ENCODE measurements at places on chromosomes 5 and 9.

DNA sequence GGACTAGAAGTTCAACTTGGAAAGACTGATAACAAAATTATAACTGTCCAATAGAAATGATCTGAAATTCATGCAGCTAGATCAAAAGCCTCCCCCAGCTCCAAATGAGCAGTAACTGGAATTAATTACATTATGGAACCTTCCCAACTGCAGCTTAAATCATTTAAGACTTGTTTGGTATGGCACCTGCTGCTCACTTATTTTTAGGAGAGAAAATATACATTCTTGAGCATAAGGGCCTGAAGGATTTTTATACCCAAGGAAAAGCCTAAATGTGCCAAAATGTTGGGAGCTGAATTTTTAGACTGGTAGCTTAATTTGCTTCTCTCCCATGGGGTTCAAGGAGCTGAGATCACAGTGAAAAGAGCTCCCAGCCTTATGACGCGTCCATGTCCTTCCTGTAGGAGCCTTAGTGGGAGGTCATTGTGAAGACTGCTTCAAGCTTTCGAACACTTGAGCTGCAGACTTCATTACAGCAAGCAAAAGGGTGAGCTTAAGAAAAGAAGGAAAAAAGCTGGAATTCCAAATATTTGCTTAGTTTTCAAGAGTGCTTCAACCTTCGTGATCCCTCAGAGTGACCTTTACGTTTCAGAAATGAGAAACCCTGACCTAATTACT lies 276.0 kb downstream of the DMAC1 start:
- no peak for DNase-seq

- no peak for DNase-seq
These were observed 28.3 kb upstream of the NEURL1B start for GRCh38 chr5:172612771-172613170.

DNA sequence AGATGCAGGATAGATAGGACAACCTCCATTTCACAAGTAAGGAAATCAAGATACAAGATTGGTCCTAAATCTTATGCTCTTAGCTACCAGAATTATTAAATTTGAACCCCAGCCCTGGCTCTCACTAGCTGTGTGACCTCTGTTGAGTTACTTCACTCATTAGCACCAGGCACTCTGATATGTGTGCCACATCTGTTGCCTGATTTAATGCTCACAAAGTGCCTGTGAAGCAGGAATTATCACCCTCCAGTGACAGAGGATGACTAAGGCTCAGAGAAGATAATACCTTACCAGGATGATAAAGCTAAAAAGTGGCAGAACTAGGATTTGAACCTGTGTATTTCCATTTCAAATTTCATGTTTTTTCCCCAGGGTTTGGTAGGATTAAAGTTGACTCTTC lies 110.0 kb downstream of the PLPPR1 start:
- no peak for DNase-seq

- no peak for DNase-seq
These were observed 10.2 kb upstream of the GABRP start for GRCh38 chr5:170773024-170773985.

DNA sequence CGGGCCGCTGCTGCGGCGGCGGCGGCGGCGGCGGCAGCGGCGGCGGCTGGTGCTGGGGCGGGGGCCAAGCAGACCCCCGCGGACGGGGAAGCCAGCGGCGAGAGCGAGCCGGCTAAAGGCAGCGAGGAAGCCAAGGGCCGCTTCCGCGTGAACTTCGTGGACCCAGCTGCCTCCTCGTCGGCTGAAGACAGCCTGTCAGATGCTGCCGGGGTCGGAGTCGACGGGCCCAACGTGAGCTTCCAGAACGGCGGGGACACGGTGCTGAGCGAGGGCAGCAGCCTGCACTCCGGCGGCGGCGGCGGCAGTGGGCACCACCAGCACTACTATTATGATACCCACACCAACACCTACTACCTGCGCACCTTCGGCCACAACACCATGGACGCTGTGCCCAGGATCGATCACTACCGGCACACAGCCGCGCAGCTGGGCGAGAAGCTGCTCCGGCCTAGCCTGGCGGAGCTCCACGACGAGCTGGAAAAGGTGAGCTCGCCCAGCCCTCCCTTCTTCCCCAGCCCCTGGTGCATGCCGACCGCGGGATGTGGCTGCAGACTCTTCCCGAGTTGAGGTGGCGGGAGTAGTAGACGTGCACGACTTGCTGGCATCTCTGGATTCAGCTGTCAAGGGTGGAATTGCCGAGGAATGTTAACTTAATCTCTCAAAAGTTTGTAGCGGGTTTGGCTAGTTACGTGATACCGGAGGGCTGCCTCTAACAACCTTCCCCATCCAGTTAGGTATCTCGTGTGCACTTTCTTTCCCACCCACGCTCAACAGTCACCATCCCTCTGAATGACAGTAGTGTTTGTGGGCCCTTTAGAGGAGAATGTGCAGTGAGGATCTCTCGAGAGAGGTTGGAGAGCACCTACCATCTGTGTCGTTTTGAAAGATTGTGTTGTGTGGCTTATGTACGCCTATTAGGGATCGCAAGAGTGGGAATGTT lies 932 bp downstream of the SLC12A2 start:
- no peak for DNase-seq

GRCh38 chr5:37807015-37807414 lies 32.8 kb downstream of the GDNF start:
- DNase-seq: no peak

DNA sequence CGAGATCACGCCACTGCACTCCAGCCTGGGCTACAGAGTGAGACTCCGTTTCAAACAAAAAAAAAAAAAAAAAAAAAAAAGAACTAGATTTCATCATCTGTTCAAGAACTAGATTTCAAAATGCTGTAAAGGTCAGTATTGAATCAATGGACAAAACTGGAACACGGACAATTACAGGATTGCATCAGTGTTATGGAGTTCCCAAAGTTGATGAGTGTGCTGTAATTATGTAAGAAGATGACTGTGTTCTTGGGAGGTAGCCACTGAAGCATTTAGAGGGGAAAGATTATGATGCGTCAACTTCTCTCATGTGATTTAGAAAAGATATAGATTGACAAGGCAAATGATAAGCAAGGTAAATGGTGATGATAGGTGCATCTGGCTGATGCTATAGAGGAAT lies 6.5 kb downstream of the FAM240B start:
- DNase-seq: no peak

DNA sequence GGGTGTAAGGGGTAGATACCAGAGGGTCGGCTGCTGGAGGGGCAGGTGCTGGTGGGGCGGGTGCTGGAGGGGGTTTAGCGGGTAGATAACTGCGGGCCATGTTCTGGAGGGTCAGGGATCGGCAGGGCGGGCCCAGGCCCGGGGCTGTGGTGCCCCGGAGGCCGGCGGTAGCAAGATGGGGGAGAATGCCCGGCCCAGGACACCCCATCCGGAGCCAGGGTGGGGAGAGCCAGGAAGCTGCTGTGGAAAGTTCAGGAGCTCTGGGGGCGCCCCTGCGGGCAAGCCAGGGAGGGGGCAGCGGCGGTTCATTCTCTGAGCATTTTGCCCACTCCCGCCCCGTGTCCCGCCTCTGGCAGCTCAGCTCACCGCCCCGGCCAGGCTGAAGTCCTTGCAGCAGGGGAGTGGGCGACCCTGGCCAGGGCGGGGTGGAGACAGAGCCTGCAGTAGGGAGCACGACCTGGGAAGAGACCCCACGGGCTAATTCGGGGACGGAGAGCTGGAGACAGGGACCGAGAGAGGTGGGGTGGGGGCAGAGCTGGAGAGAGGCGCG lies 538 bp downstream of the PRRT1B start:
- no peak for DNase-seq

DNA sequence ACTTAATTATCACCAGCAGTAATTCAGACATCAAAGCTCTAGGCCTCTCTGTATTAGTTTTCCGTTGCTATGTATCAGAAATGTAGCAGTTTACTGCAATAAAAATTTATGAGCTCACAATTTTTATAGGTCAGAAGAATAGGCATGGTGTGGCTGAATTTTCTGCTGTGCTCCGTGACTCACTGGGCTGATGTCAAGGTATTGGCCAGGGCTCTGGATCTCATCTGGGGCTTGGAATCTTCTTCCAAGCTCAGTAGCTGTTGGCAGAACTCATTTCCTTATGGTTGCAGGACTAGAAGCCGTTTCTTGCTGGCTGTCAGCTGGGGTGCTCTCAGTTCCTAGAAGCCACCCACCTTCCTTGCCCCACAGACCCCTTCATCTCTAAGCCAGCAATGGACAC lies 66.3 kb downstream of the PSAT1 start:
- no peak for DNase-seq

GRCh38 chr5:65072850-65073249 lies 304.1 kb downstream of the CWC27 start:
- DNase-seq: no peak

DNA sequence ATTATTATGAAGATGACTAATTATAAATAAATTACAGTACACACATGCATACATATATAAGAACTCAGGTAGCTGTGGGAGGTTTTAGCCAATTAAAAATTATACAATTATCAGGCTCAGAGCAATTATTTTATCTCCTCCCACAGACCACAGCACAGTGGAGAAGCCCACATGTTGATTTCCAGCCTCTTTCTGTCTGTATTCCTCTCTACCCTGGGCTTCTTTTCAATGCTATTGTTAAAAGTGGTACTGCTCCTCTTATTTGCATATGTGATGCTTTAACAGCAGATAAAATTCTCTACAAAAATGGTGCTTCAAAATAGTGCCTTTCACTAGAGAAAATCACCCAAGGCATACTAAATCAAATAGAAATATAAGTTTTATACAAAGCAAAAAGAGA lies 218.7 kb downstream of the NFIB start:
- DNase-seq: no peak

DNA sequence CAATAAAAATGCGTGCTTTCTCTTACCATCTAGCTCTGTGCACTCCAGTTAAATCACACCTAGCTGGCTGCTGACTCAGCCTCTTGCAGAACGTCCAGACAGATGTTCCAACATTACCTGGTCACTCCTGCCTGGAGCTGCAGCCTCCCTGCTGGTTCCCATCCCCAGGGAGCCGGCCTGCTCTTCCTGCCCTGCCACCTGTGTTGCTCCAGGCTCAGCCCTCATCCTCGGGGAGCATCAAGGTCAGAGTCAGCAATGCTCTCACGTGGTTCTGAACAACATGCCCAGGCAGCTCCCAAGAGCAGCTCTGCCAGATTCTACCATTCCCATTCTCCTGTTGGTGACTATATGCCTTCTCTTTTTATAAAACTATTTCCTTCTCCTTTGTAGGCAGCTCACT lies 81.3 kb downstream of the GADD45G start:
- DNase-seq: no peak

GRCh38 chr9:120718316-120718715 lies 4.0 kb upstream of the MEGF9 start:
- DNase-seq: no peak

- no peak for DNase-seq
These were observed 82.8 kb downstream of the LMX1B start for GRCh38 chr9:126696401-126697145.

- peak; percentile 14 for DNase-seq
These were observed 789 bp downstream of the ACER2 start for GRCh38 chr9:19409401-19410194.

DNA sequence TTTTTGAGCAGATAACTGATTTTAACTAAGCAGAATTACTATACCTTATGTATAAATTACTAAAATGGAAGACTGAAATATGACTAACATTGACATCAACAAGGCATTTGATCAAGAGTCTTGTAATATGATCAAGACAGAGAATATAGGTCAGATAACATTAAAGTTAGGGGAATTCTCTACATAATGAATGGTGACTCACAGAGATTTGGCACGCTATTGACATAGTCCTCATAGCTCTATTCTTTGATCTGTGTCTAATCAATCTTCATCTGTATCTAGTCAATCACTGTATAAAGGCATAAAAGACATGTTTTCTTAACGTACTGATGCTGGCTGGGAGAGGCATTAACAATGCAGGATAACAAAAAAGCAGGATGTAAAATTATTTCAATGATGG lies 17.4 kb downstream of the ABITRAM start:
- DNase-seq: no peak

- no peak for DNase-seq
These were observed 50.6 kb downstream of the LHFPL2 start for GRCh38 chr5:78597974-78598371.

- DNase-seq: no peak
These were observed 1029.1 kb upstream of the ACO1 start for GRCh38 chr9:31355159-31355882.

GRCh38 chr9:125732562-125732961 lies 14.6 kb upstream of the PBX3 start:
- no peak for DNase-seq

DNA sequence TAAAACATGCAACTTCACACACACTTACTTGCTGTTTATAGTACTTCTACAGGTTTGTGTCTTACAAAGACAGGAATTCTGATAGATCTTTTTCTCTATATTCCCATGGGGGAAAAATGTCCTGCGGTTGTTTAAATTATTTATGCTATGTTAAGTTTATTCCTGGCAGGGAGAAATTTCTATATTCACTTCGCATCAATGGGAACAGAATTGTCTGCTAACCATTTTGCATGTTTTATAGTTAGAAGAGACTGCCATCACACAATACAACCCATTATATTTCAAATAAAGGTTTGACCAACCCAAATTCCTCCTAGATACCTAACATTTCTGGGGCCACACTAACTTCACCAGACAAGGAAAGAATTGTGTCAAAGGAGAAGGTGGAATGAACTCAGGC lies 110.0 kb upstream of the PRR16 start:
- DNase-seq: no peak

GRCh38 chr9:88641456-88642240 lies 106.7 kb downstream of the NXNL2 start:
- no peak for DNase-seq

- DNase-seq: no peak
These were observed 253.1 kb upstream of the EDIL3 start for GRCh38 chr5:84637662-84638375.

- no peak for DNase-seq
These were observed 5.2 kb downstream of the NIPBL start for GRCh38 chr5:36881807-36882206.

DNA sequence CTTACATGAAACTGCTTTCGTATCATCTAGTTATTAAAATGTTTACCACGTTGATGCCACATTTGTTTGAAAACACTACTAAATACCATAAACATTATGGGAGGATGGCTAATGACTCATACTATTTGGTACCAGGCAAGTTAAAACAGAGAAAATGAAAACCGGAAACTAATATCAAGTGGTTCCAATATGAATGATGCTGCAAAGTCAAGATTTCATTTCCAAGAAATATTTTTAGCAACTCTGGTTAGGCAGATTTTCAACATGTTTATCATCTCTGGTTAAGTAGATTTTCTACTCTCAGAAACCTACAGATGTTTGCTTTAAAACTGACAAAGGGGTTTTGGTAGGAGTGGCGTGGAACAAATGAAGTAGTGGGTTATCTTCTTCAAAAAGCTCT lies 4.9 kb upstream of the F2R start:
- no peak for DNase-seq

GRCh38 chr5:151222790-151223446 lies 974 bp downstream of the CCDC69 start:
- no peak for DNase-seq

Measured in pons (tissue), 1 donor.